ENCODE measurements at places on chromosomes 3 and 15. TPM values are rescaled to one million over a fixed set of nuclear protein-coding genes. Genes with fewer than 3 reads are reported as not detected.

DNA sequence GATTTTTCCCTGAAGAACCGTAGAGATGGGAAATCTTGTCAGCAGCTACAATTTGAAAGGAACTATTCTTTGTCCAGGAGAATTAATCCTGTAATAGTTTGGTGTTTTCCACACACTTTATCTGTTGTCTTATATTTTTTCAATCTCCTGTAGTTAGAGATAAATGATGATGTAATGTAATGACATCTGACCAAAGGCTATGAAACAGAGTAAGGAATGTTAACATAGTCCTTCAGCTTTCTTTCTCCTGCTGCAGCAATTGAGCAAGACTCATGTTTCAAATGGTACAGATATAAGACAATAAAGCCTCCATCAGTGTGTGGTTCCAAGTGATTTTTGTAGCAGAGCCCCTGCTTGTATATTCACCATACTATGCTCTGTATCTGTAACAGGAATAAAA, 1028.4 kb downstream of the SI start:
- no peak overlapping the region for H3K27ac ChIP-seq
- H3K27me3 ChIP-seq: no peaks in the 10 kb centered on the region
- 0 out of 2 replicates have a peak, but pooled peaks cover 4% of the 10 kb centered on the region for H3K4me1 ChIP-seq
- DNase-seq: no peak
- H3K36me3 ChIP-seq: no peaks in the 10 kb centered on the region

DNA sequence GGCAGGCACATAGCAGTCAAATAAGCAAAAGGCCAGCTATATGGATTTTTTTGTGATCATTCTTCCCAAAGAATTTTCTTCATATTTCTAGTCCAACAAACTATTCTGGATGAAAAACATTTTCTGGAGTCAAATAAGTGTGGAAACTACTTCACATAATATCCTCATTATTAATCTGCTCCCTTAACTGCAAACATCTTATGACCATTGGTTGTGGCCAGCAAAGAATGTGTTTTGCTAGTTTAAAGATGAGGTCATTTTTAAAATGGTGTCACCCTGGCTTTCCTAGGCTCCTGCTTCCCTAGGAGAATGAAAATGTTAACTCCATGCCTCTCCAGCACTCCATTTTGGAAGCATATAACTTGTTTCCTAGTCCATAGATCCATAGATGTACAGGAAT, 118.8 kb downstream of the SST start:
- no peak overlapping the region for H3K4me3 ChIP-seq
- no peaks in the 10 kb centered on the region for H3K4me1 ChIP-seq
- H3K27ac ChIP-seq: no peak overlapping the region

- peaks cover 21% of the 10 kb centered on the region for H3K4me1 ChIP-seq
- no peaks in the 10 kb centered on the region for H3K27me3 ChIP-seq
- H3K36me3 ChIP-seq: no peaks in the 10 kb centered on the region
- H3K4me3 ChIP-seq: no peak overlapping the region
Measured at GRCh38 chr15:29612701-29613100, 209.6 kb downstream of the TJP1 start.

DNA sequence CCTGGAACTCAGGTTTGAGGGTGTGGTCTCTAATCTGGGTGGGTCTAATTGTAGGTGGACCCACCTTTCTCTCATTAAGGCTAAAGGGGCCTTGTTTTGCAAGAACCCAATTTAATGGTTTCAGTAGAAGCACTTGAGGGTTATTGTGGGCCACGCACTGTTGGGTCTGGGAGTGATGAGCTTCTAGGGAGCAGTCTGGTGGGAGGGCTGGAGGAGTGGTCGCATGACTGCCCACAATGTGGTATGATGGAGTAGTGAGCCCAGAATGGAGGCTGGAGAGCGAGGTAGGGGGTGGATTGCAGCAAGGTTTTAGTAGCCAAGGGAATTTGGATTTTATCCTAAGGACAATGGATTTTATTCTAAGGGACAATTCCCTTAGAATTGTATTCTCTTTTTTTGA, 2.7 kb downstream of the TATDN2 start:
- H3K4me1 ChIP-seq: peaks cover 12% of the 10 kb centered on the region
- 0 out of 2 replicates have a peak overlapping the region, but pooled peaks have one; percentile 9 for H3K4me3 ChIP-seq
- no peaks in the 10 kb centered on the region for H3K27me3 ChIP-seq
- no peak for DNase-seq
- no peak overlapping the region for H3K27ac ChIP-seq
- H3K36me3 ChIP-seq: no peaks in the 10 kb centered on the region

DNA sequence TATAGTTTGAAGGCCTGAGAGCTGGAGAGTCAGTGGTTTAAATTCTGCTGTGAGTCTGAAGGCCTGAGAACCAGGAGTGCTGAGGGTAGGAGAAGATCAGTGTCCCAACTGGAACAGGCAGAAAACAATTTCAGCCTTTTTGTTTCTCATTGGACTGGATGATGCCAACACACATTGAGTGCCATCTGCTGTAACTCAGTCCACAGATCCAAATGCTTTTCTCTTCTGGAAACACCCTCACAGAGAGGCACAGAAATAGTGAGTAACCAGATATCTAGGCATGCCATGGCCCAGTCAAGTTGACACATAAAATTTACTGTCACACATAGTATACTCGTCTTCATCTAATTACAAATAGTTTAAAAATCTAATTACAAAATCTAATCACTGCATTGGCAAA, 100.8 kb downstream of the NEO1 start:
- DNase-seq: no peak
- no peak overlapping the region for H3K27ac ChIP-seq
- H3K4me1 ChIP-seq: no peaks in the 10 kb centered on the region
- no peak overlapping the region for H3K4me3 ChIP-seq
- no peaks in the 10 kb centered on the region for H3K27me3 ChIP-seq
- no peaks in the 10 kb centered on the region for H3K36me3 ChIP-seq

DNA sequence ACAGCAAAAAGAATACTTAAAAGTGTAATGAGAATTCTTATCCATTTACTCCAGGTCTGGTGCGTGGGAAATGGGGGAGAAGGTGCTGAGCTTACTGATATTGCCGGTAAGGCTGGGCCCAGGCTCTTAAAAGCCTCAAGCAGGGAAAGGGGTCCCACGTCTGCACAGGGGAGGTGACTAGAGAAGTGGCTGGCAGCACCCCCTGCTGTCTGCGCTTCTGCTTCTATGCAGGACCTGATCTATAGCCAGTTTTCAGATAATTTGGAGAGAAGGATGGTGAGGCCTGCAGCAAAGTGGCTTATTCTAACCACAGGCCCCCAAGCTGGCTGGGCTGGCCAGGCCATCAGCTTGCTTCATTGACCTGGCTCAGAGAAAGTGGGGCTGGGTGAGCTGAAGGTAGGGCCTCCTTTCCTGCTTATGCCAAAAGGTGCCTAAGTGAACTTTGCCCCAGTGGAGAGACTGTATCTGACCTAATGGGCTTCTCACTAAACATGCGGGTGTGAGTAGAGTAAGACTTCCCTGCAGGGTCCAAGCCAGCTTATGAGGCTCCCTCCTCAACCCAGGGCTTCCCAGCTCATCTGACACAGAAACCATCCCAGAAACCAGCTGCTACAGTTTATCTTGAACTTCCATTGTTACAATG, 30.9 kb upstream of the ATP1B3 start:
- H3K27ac ChIP-seq: no peak overlapping the region
- no peak overlapping the region for H3K4me3 ChIP-seq
- no peaks in the 10 kb centered on the region for H3K4me1 ChIP-seq
- no peaks in the 10 kb centered on the region for H3K27me3 ChIP-seq
- no peaks in the 10 kb centered on the region for H3K36me3 ChIP-seq

DNA sequence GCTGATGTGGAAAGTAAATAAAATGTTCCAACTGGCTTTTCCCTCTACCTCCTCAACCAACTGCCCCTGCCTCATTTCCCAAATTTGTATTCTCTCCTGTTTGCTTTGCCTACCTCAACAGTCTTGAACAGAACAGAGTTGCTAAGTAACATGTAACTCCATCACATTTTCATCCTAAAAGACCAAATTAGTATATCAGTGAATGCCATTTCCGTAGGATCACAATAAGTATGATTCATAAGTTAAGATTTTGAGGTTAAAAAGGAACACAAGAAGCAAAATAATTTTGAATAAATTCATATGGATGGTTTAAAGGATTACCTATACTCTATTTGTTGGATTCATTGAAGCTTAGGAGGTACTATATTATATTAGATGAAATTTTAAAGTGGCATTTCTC, 154.9 kb downstream of the ECT2 start:
- no peak overlapping the region for H3K4me3 ChIP-seq
- H3K27me3 ChIP-seq: no peaks in the 10 kb centered on the region
- no peak overlapping the region for H3K27ac ChIP-seq
- no peaks in the 10 kb centered on the region for H3K4me1 ChIP-seq
- H3K36me3 ChIP-seq: no peaks in the 10 kb centered on the region

GRCh38 chr3:111725706-111726105, 130.6 kb upstream of the ZBED2 start:
- H3K36me3 ChIP-seq: no peaks in the 10 kb centered on the region
- no peak for DNase-seq
- no peak overlapping the region for H3K27ac ChIP-seq
- H3K27me3 ChIP-seq: no peaks in the 10 kb centered on the region

GRCh38 chr3:126891791-126892190, 91.1 kb upstream of the PLXNA1 start:
- H3K27ac ChIP-seq: no peak overlapping the region
- peaks cover 51% of the 10 kb centered on the region for H3K4me1 ChIP-seq
- no peak for DNase-seq
- no peak overlapping the region for H3K4me3 ChIP-seq

GRCh38 chr15:42156243-42156922, at the start of gene PLA2G4F:
PLA2G4F (minus strand) TSS chr15:42156636; CDS start chr15:42156549, 87 bp downstream.
- H3K4me3 ChIP-seq: 0 out of 2 replicates have a peak within 1 kb of the TSS, but pooled peaks have one; percentile 13
- H3K4me1 ChIP-seq: peaks cover 17% of the 10 kb centered on the region
- H3K36me3 ChIP-seq: no peaks in the 10 kb centered on the region
- no peaks in the 10 kb centered on the region for H3K27me3 ChIP-seq
- H3K27ac ChIP-seq: peak within 1 kb of the TSS; percentile 80

- peak overlapping the region; percentile 65 for H3K27ac ChIP-seq
- H3K4me3 ChIP-seq: no peak overlapping the region
- no peak for DNase-seq
- H3K27me3 ChIP-seq: no peaks in the 10 kb centered on the region
- H3K36me3 ChIP-seq: no peaks in the 10 kb centered on the region
Measured at GRCh38 chr15:95946241-95946640, 384.3 kb upstream of the NR2F2 start.

- peaks cover 6% of the 10 kb centered on the region for H3K36me3 ChIP-seq
- H3K4me3 ChIP-seq: peak overlapping the region; percentile 84
- H3K27me3 ChIP-seq: no peaks in the 10 kb centered on the region
- peaks cover 65% of the 10 kb centered on the region for H3K4me1 ChIP-seq
Measured at GRCh38 chr3:48429317-48429959, 448 bp downstream of the PLXNB1 start.

DNA sequence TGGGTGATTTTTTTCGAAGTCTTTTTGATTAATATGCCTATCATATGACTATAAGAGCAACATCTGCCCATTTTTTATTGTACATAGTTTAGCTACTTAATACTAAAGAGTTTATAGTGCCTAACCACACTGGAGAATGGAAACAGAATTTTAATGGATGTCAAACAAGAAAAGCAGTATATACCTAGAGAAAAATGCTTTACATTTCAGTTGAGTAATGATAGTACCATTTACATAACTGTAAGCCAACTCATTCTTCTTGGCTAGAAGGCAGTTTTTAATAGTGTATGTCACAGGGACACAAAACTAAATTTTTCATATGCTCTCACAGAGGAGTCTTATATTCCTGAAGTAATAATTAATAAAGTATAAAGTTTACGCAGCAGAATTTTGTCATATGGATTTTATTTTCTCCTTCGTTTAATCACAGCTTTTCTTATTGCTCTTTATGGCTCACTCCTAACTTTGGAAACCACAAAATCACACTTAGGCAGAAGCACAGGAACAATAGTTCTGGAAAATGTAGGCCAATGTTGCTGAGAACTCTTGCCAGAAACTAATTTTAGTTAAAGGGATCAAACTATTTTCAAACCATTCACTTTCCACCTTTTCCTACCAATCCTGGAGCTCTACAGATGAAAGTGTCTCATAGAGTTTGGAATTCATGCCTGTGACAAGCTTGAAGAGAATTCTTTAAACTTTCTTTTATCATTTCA, 243.6 kb downstream of the ZIC1 start:
- no peaks in the 10 kb centered on the region for H3K4me1 ChIP-seq
- no peak for DNase-seq
- no peaks in the 10 kb centered on the region for H3K27me3 ChIP-seq
- no peaks in the 10 kb centered on the region for H3K36me3 ChIP-seq
- H3K27ac ChIP-seq: no peak overlapping the region

GRCh38 chr3:39013289-39013688, 38.5 kb downstream of the SCN11A start:
- no peak overlapping the region for H3K27ac ChIP-seq
- DNase-seq: no peak
- no peaks in the 10 kb centered on the region for H3K36me3 ChIP-seq
- H3K27me3 ChIP-seq: no peaks in the 10 kb centered on the region
- H3K4me1 ChIP-seq: no peaks in the 10 kb centered on the region

DNA sequence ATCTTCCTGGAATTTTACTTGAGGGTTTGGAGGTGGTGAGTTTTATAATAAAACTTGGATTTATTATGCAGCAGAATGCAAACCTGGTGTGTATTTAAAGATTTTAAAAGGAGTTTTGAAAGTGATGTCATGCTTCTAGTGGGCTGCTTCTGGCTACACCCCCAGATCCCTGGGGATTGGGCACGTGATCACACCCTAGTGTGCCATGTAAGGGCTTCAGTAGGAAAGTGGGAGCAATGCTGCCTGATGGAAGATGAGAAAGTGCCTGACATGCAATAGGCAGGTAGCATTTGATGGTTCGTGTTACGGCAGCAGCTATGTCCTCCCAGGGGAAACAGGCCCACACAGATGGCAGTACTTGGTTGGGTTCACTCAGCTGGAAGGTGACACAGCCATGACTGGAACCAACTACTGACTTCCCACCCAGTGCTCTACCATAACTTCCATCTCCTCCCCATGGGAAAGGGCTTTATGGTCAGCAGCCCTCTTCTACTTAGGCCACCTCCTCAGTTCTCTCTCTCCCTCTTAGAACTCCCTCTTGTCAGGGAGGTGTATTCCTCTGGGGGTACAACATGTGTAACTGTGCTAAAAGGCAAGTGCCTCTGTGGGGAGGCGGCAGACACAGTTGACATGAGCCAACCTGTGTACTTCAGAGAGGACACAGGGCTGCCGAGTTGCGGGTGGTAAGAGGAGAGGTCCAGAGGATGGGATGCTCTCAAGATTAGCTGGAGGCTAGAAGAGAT, 5.6 kb downstream of the ITPKA start:
- no peak for DNase-seq
- no peak overlapping the region for H3K27ac ChIP-seq
- H3K36me3 ChIP-seq: no peaks in the 10 kb centered on the region
- H3K4me1 ChIP-seq: peaks cover 9% of the 10 kb centered on the region
- no peak overlapping the region for H3K4me3 ChIP-seq

GRCh38 chr3:122103821-122104514, 48.8 kb downstream of the CD86 start:
- H3K27ac ChIP-seq: no peak overlapping the region
- no peak overlapping the region for H3K4me3 ChIP-seq
- H3K27me3 ChIP-seq: no peaks in the 10 kb centered on the region

- DNase-seq: no peak
- no peak overlapping the region for H3K27ac ChIP-seq
- no peaks in the 10 kb centered on the region for H3K4me1 ChIP-seq
- H3K4me3 ChIP-seq: no peak overlapping the region
- H3K27me3 ChIP-seq: no peaks in the 10 kb centered on the region
- no peaks in the 10 kb centered on the region for H3K36me3 ChIP-seq
Measured at GRCh38 chr3:23051240-23052140, 151.6 kb upstream of the UBE2E2 start.

PROS1 gene
- total RNA-seq: 19.4 TPM

ZIC4 gene
- not detected for total RNA-seq

SLCO2A1 gene
- 2.5 TPM for total RNA-seq

ACP3 gene
- total RNA-seq: 2.3 TPM

SKIL gene
- 19.6 TPM for total RNA-seq

FBXO40 gene
- total RNA-seq: not detected

SENP8 gene
- total RNA-seq: 3.4 TPM

C3orf38 gene
- total RNA-seq: 22.8 TPM

All from Caco-2 (cell line).